HCT116 (cell line): ENCODE measurements at places on chromosomes 2 and 18. TPM values are rescaled to one million over a fixed set of nuclear protein-coding genes. Genes with fewer than 3 reads are reported as not detected.

Gene SERPINB11
- total RNA-seq: not detected

- DNase-seq: no peak
Measured at GRCh38 chr2:76128622-76129021, 417.9 kb upstream of the GCFC2 start.

DNA sequence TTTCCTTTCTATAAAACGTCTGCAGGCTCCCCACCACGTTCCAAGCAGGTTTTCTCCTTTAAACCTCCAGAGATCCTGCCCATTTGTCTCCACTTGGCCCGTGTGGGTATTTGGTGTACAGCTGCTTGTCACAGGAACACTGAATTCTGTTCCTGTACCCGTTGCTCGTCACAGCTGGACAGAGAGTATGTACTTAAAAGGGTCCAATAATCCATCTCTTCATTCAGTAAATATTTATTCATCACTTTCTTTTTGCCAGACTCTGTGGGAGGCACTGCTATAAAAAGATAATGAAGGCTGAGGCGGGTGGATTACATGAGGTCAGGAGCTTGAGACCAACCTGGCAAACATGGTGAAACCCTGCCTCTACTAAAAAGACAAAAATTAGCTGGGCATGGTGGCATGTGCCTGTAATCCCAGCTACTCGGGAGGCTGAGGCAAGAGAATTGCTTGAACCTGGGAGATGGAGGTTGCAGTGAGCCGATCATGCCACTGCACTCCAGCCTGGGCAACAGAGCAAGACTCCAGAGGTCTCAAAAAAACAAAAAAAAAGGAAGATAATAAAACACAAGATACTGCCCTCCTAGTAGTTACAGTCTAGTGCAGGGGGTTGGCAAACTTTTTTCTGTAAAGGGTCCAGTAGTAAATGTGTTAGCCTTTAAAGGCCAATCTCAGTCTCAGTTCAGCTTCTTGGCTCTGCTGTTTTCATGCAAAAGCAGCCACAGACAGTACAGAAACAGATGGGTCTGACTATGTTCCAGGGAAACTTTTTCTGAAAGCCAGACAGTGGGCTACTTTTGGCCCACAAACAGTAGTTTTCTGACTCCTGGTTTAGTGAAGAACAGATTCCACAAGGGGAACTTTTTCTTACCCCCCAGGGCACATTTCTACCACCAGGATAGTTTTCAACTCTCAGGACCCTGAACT is 309.9 kb upstream of the RAB12 start:
- no peak for DNase-seq

- DNase-seq: peak; percentile 38
Measured at GRCh38 chr2:113965644-113966043, 75.8 kb downstream of the ACTR3 start.

DNA sequence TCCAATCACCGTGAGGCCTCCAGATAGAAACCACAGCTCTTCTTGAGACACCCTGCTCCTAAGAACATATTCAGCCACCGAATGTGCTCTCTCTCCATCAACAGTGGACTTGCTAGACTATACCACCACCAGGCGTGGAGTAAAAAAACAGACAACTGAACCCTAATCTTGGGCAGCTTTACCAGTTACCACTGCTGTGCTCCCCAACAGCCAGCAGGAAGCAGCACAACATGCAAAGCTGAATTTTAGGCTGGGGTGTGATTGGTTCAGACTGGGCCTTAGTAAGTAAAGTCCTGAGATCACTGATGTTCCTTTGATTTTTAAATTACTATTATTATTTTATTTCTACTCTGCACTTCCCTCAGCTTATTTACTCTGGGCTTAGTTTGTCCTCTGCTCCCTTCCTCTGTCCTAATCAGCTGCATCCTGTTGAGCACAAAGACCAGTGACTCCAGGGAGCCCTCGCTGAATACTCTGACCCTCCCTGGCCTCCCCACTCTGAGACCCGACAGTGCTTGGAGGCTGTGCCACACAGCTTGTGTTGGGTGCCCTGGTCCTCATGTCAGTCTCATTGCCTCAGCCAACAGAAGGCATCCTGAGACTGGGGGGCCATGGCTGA is 21.9 kb downstream of the MRPL35 start:
- DNase-seq: peak; percentile 27

Gene TRPM8
- total RNA-seq: 0.39 TPM

- DNase-seq: no peak
Measured at GRCh38 chr18:35074581-35074980, 33.4 kb downstream of the MAPRE2 start.

Gene BBS5
- 4.6 TPM for total RNA-seq

GRCh38 chr18:36650266-36650665 is 178.5 kb downstream of the TPGS2 start:
- no peak for DNase-seq

- DNase-seq: no peak
Measured at GRCh38 chr2:64029116-64029665, 10.0 kb upstream of the VPS54 start.

Gene RAPH1
- 22.3 TPM for total RNA-seq

DNA sequence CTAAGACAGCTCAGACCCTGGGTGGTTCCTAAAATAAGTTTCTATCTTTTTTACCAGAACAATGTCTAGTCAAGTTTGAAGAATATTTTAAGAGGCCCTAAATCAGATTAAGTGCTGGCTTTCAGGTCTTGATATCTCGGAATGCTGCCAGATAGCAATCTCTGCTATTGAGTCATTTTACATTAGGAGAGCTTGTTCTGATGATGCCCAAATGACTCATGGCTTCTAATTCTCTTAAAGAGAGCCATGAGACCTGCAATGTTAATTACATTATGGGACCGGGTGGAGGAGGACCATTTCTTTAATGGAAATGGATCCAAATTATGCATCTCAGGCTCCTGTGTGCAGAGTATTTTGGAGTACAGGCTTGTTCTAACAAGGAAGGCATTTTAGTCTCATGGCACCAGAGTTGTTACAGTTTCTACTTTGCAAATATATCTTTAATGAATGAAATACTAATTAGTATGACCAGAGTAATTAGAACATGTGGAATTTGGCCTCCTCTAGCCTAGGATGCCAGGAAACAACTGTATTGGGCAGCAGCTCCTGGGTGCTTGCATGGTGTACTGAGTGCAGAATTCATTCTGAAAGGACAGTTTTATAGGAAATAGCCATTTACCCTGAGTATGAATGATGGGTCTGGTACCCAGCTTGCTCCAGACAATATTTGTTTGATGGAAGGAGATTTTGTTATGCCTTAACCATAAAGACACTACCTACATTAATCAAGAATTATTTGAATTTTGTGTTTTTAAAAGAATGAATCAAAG is 94.0 kb upstream of the SULT1C3 start:
- no peak for DNase-seq

- no peak for DNase-seq
Measured at GRCh38 chr18:75262511-75262910, 51.9 kb downstream of the TSHZ1 start.

DNA sequence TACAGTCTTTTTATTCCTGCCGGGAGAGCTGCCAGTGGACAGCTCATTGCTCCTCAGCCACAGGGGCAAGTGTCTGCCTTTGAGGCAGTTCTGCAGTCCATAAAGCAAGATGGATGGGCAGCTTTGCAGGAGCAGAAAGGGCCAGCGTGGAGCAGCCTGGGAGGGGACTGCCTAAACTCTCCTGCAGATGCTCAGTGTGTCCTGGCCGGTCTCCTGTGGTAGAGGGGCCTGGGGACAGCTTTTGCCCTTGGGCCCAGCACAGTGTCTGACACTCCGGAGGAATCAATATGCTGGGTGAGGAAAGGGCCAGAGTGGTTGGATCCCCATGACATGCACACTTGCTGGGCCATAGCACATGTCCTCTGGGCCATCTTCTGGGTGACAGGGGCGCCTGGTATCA is 65.7 kb upstream of the DAPL1 start:
- no peak for DNase-seq

DNA sequence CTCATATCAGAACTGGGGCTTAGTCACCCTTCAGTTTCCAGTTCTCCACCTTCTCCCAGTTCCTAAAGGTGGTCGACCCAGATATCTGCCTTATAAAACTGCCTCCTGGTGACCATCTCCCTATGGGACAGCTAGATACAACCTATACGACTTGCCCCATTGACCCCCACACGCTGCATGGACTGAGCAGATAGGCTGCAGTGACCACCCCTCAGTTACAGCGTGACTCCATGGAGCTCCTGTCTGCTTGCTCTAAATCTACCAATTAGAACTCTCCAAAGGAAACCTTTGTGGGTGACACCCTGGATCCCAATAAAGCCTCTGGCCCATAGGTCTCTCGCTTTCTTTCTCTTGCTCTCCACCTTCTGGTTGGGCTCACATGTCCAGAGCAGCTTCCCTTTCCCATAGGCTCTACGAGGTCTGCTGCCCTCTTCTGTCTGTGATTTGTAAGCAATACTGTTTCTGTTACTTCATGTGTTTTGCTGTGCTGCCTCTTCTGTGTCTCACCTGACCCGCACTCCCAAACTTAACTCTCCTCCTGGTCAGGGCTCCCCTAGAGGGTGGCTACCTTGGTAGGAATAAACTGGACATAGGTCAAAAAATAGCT is 971.3 kb upstream of the FAM98A start:
- DNase-seq: no peak

Gene MYO1B
- total RNA-seq: 51.7 TPM

DNA sequence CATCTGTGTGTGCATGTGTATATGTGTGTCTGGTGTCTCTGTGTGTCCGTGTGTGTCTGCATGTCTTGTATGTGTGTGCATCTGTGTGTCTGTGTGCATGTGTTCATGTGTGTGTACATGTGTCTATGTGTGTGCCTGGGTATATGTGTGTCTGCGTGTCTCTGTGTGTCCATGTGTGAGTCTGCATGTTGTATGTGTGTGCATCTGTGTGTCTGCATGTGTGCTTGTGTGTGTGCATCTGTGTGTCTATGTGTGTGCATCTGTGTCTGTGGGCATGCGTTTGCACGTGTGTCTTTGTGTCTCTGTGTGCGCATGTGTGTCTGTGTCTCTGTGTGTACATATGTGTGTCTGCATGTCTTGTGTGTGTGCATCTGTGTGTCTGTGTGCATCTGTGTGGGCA is 207.7 kb downstream of the TNS1 start:
- no peak for DNase-seq

Gene GBX2
- total RNA-seq: 5.9 TPM

GRCh38 chr2:168152902-168153530 is 94.4 kb downstream of the STK39 start:
- DNase-seq: no peak

- no peak for DNase-seq
Measured at GRCh38 chr18:54561706-54562267, 29.3 kb upstream of the DYNAP start.

Gene KCNG2
- total RNA-seq: not detected

Gene IL1R2
- 0.52 TPM for total RNA-seq

Gene SERPINB3
- not detected for total RNA-seq

DNA sequence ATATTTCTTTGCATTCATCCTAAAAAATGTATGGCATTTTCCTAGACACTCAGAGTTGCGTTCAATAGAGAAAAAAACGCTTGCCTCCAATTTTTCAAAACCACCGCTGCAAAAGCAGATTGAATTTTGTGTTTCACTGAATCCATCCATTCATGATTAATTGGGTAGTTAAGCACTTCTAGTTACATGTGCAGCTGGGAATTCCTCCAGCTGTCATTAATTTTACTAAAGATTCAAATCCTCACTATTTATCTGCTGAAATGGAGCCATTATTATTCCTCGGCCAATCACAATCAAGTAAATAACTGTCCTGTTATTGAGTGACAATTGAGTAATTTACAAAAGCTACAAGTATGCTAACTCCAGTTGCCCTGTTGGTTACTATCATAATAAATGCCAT is 75.8 kb upstream of the ARL5A start:
- no peak for DNase-seq

DNA sequence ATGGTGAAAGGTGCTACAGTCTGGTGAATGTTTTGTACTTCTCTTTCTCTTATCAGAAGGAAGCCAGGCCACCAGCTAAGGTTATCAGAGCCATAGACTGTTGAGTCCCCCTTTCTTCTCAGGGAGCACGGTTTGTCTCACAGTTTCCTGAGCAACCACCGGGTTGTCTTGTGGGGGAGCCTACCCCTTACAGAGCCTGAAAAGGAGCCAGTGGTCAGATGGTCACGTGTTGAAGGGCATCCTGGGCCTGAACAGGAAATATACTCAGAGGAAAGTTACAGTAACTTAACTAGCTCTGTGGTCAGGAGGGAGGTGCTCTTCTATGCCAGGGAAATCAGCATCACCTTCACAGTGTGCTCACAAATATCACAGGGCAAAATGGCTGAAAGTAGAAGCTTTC is 11.6 kb downstream of the CD28 start:
- no peak for DNase-seq

GRCh38 chr2:60500861-60501260 is 52.6 kb downstream of the BCL11A start:
- no peak for DNase-seq

DNA sequence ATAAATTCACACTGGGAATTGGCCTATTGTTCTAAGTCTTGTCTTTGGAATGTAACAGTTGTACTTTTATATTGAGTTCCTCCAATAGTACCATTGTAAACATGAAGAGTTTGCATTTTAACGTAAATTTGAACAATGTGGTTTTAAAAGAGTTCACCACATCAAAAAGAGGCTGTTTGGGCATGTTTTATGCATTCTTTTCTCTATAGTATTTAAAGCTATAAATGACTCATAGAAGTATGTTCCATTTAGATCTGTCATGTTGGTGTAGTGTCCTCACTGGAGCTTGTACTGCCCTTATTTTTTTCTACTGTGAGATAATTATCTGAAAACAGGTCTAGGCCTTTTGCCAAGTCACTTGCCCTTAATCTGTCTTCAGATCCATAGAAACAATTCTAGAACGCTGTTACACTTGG is 141.9 kb downstream of the RHBDD1 start:
- no peak for DNase-seq
